ENCODE measurements at places on chromosomes 7 and 10.

DNA sequence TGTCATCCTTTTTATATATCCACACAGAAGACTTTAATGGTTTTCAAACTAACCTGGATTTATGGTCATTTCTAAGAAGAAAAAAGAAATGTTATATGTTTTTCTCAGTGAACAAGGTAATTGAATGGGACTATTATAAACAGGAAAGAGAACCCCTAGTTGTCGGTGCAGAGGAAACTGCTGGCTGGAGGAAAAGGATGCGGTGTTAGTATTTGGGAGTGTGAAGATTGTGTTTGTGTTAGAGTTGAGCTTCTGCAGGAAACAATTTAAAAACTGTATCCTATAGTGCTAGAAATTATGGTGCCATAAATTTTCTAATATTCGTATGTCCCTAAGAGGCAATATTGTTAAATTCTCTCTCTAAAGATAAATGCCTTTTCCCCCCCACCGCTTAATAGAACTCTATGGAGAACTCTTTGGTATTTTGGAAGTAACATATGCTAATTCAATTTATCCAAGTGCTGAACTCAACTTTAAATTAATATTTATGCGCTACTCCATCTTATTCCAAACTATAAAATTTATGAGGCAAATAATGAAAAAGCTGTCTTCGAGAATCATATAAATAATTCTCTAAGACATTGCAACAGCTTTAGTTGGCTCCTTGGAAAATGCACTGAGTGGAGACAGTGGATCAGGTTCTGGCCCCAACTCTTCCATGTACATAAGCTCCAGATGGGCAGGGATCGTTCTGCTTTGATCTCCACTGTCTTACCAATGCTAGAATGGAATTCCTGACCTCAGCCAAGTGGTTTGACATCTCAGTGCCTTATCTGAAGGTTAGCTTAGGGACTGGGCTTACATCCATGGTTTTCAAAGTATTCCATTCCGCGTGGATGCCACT, 5.6 kb downstream of the BZW2 start:
- DNase-seq = no peak

DNA sequence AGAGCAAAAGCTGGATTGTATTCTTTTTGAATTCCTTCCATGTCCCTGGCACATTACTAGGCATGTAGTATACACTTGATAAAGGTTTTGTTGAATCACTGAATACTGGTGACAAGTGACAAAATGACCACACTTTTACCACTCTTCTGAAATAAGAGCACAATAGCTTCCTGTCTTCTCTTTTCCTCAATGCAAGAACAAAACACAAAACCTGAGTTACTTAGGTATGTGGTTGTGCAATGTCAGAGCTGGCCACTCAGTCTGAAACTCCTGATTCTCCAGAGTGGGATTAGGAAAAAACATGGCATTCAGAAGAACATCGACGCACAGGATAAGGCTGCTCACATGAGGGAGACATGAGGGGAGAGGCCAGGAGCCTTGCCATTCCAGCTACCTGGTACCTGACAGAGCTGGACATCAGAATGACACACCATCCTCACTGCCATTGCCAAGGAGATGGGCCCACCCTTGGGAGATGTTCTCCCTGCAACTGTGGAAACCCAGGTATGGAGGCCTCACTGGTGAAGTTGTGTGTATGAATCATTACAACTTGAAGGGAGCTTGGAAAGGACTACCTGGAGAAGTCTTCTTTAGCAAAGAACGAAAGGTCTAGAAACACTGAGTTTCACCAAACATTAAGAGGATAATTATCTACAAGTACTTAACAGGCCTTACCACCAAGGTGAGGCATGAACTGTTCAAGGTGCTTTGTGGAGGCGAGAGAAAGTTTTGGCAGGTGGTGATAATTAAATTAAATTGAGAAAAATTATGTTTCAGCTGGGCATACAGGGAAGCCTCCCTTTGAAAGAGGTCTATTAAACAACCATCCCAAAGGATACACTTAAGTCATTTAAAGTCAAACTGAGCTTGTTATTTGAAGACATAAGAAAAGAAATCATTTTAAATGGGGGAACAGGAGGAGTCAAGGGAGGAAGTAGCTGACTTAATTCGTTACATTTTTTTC, 246.5 kb upstream of the AOAH start:
- DNase-seq = no peak

DNA sequence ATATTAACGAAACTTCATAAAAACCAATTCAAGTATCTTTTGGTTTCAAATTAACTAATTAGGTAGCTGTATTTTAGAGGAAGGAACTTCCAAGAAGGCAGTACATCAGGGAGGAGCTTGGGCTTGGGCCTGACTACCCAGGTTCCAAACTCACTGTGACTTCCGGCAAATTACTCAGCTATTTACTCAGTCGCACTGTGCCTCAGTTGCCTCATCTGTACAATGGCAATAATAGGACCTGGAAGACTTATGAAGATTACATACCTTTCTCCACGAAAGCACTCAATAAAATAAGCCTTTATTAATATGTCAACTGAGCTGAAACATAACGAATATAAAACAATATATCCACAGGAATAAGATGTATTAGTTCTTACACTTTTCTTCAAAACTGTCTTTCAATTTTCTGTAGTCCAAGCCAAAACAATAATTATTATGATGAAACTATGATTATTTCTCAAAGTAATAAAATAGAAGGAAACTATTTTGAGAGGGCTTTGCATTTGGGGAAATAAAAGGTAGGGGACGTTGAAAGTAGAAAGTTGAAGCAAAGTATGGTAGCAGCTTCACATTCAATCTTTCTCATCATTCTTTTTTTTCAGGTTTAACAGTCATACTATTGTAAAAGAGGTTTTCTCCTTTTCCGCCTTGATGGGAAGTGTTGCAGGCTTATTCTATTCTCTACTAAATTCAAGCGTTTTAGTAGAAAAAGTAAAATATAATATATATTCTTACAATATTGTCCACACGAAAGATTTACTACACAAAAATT, 10.5 kb upstream of the EBLN1 start:
- no peak for DNase-seq

DNA sequence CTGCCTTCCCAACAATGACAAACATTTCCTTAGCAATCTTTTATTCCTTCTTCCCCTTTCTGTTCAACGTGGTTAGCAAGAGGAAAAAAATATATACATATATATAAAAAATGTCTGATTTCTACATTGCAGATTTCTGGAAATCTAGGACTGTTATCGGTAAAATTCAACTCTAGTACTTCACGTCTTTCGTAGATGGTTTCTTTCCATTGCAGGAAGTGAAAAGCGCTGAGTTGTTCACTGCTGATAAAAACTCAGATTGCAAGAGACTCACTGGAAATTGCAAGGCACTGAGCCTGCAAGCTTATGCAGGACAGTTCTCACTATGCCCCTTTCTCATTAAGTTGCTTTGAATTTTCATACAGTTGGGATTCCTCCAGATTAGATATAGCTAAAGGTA, 23.9 kb downstream of the KIN start:
- DNase-seq = no peak

DNA sequence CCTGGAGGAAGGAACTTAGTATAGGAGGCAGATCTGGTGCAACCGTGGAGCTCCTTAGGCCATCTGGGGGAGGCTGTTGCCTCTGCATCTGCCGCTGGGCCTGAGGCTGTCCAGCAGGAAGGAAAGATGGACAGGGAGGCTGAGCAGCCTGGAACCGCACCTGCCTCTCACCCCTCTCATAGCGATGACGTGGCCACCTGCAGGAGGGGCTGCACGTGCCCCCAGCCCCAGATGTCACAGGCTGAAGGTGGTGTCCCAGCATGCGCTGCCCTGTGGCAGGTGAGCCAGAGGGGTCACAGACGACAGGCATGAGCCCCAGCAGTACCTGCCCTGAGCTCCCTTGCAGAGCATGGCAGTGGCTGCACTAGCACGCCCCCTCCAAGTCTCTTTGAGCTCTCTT, 283.9 kb downstream of the ACTR3B start:
- DNase-seq = no peak

DNA sequence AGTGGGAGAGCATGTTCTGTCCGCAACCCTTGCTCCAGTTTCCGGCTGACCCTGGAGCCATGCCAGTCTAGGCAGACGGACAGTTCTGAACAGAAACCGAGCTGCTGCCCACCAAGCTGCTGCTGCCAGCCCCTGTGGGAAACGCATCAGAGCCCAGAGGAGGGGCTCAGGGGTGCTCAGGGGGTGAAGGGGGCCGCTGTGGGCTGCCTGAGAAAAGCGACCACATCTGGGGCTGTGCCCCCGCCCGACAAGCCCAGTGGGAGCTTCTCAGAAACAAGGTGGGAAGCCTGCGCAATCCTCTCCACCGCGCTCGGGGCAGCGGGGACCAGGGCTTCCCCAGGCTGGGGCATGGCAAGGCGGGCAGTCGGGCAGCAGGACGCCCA, 38.8 kb upstream of the CFAP46 start:
- DNase-seq = no peak

DNA sequence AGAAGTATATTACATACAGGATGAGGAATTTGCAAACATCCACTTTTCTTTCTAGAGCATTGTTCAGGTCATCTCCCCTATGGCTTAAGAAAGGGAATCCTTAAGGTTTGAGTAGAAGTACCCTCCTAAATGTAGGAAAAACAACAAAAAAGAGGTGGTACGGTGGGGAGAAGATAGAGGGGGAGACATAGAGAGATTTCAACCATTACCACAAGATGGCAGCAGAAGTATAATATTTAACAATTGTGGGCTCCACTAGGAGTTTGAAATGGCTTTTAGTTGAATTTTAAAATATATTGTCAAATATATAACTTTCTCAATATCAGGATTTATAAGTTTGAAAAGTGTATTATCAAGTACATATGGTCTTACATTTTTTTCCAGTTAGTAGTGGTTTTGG, 72.7 kb upstream of the PRKG1 start:
- DNase-seq = no peak

- DNase-seq = no peak
These were observed 29.9 kb downstream of the MYL10 start for GRCh38 chr7:101598986-101599771.

DNA sequence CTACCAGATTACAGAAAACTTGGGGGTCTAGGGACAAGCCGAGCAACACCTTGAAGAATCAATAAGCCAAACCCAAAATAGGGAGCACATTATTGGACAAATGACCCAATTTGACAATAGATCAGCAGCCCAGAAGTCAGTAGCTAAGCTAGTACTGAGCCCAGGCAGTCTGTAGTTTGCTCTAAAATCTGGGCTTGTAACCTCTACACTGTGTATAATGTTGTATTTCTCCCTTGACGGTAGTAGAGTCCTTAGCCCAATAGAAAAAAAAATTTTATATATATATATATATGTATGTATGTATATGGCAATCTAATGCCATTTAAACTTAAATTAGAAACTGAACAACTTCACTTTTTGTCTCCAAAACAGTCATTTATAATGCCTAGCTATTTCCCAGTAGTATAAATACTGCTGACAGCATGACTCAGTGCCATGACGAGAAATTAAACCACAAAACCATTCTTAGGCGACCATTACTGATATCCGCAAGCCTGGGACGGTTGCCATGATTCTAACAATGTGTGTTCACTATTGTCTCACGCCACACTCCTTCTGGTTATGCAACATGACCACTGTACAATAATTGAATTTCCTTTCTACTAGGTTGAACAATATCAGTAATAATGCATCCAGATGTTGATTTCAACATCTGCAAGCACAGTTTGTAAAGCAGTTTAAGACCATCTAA, 110.5 kb downstream of the IPMK start:
- DNase-seq = no peak

DNA sequence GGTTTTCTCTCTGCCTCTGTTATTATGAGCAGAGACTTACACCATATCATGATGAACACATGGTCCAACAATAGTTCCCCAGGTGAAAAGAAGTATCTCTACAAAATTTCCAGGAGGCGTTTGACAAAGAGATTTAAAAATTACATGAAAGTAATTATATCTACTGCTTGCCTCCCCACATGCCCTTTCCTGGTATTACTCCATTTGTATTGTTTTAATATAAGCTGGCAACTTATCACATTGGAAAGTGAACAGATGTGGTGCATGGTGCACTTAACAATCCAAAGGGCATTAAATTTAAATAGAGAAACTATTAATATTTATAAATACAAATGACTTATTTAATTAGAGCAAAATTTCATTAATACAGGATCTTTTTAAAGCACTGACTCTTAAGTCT, 638.2 kb downstream of the ANKRD7 start:
- no peak for DNase-seq

- no peak for DNase-seq
These were observed 1414.7 kb upstream of the CELF2 start for GRCh38 chr10:9602998-9603397.
